ENCODE measurements at places on chromosomes 12 and 14.

DNA sequence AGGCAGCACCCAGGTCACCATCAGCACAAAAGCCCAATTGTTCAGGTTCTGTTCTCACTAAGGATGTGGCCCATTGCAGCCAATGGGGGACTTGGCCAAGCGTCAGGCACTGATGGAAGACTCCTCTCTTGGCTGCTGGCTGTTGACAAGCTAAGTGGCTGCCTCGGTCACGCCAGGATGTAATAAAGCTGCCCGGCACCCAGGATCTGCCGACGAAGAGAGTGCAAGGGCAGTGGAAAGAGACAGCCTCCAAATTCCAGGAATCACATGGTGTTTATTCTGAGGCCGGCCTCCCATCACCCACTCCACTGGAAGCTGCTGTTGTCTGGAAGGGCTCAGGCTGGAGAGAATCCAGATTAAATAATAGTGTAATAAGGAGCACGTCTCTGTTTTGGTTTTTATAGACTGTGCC, 451.8 kb upstream of the TBX3 start:
- no peak for DNase-seq

DNA sequence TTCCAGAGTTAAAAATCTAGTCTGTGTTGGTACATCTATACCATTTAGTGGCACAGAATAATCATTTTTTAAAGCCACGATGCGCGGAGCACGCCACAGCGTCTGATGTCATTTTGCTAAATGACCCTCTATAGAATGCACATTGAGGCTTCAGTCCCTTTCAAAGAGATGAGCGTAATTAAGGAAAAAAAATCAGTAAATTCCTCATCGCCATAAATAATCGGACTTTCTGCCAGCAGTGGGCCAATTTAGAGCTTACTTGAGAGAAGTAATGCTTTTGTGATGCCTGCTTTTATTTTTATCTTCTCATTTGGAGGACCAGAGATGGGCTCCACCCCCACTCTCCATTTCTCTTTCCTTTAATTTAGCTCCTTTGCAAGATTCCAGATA, 4.0 kb downstream of the ASCL1 start:
- DNase-seq, result no peak

DNA sequence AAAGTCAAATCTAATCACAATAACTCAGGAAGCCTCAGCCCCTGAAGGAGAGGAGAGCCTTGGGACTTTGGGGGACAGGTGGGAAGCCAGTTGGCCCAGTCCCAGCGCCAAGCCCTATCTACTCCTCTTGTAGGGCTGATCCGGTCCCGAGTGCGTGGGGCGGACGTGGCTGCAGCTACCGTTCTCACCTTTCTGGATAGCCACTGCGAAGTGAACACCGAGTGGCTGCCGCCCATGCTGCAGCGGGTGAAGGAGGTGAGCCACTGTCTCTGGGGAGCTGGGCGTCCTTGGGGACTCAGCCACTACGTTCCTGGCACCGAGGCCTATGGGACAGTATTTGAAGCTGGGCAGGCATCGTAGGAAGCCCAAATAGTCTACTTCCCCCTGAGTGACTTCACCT, 68.4 kb downstream of the GALNT16 start:
- DNase-seq, result no peak

DNA sequence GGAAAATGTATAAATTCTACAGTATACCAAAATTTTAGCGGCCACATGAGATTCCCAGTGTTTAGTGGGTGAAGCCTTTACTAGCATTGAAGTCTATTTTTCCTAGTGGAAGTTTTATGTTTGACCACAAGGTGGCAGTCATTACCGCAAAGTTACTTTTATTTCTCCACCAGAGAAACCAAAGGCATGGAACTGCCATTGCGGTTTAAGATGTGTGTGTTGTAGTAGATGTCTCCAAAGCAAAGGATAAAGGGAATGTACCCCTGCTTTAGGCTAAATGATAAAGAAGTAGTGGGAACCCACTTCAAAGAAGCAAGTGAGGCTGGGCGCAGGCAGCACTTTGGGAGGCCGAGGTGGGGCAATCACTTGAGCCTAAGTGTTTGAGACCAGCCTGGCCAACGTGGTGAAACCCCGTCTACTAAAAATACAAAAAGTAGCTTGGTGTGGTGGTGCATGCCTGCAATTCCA, 140.5 kb downstream of the PRKCH start:
- no peak for DNase-seq

GRCh38 chr12:8950702-8951478, 1.4 kb upstream of the M6PR start:
- DNase-seq, result no peak

GRCh38 chr14:92635031-92635430, 113.4 kb downstream of the LGMN start:
- DNase-seq, result no peak

- no peak for DNase-seq
Observed at GRCh38 chr14:26339381-26339780, 258.5 kb downstream of the NOVA1 start.

DNA sequence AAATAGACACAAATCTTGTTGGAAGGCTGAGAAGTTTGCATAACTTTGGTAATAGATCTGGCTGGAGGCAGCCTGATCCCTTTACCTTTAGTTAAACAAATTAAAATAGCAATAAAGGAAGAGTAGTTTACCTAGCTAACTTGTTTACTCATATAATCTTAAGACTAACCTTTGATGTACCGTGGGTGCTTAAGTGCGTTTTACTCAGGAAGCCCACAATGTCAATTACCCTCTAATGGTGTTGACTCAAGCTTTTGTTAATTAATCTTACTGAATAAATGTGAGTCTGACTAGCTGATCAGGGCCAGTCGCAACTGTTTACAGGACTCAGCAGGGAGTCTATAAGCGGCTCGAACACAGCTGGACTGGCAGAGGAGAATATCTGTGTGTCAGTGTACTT, 51.5 kb downstream of the FAR2 start:
- no peak for DNase-seq

- DNase-seq, result no peak
Observed at GRCh38 chr14:97280526-97280925, 483.3 kb downstream of the VRK1 start.

- no peak for DNase-seq
Observed at GRCh38 chr12:97075934-97076630, 169.0 kb downstream of the NEDD1 start.

DNA sequence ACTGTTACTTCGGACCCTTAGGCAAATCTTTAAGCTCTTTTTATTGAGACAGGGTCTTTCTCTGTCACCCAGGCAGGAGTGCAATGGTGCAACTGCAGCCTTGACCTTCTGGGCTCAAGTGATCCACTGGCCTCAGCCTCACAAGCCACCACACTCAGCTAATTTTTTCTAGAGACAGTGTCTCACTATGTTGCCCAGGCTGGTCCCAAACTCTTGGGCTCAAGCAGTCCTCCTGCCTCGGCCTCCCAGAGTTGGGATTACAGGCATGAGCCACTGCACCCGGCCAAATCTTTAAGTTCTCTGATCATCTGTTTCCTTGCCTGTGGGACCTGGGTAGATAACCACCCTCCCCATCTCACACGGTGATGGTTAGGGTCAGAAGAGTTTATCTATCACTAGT, 2.3 kb upstream of the GPX2 start:
- DNase-seq, result no peak

DNA sequence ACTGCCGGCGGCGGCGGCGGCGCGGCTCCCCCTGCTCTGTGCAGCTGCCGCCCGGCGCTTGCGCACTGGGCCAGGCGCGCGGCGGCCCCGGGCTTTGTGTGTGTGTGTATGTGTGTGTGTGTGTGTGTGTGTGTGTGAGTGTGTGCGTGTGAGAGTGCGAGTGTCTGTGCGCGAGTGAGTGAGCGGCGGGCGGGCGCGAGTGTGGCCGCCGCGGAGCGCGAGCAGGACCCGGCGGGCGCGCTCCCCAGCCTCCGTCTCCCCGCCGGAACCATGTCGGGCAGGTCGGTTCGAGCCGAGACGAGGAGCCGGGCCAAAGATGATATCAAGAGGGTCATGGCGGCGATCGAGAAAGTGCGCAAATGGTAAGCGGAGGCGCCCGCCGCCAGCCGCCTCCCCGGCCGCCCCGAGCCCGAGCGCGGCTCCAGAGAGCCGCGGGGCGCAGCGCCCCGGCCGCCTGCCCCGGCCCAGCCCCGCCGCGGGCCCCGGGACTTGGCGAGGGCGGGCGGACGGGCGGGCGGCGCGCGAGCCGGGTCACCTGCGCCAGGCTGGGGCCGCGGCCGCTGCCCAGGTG, at the start of gene BCL7A:
Gene BCL7A, plus strand, starts transcription at position 63 of the 571 bp plus-strand sequence. Its CDS starts 208 bp downstream, at position 271.
- DNase-seq, result peak; percentile 31

DNA sequence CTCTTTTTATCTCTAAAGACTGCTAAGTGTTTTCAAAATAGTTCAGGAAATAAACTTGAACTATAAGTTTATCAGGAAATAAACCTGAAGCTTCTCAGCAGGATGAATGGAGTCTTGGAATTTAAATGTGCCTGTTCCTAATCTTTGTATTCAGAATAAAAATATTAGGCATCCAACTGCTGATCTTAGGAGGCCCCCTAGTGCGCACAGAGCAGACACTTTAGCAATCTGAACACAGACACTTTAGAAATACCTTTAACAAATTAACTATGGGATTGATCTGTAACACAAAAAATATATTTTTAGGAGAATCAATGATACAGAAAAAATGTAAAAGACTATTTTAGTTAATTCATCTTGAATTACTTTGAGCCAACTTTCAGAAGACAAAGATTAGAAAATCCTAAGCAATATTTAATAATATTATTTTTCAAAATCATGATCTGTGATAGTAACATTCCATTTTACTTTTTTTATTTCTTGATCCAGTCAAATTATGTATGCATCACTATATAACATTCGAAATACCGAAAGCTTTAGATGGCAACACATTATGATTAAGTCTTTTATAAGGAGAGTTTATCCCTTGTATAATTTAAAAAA, 80.9 kb downstream of the SLC41A2 start:
- DNase-seq, result no peak

DNA sequence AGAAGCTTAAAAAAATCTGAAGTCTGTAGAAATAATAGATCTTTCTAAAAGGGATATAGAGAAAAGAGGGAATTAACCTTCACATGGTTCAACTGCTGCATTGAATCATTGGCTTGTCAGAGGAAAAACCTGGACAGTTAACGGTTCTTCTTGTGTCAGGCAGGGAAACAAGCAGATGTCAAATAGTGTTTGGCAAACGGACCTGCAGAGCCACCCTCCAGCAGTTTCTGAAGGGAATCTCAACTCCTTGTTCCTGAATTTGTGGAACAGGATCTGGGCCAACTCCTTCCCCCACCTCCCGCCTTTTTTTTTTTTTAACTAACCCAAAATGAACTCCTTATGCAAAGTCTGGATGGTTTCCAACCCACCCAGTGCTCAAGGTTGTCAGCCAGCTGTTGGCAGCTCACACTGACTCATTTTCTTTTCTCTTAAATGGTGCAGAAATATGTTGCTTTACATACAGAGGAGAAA, 187.3 kb downstream of the CAND1 start:
- peak; percentile 85 for DNase-seq

DNA sequence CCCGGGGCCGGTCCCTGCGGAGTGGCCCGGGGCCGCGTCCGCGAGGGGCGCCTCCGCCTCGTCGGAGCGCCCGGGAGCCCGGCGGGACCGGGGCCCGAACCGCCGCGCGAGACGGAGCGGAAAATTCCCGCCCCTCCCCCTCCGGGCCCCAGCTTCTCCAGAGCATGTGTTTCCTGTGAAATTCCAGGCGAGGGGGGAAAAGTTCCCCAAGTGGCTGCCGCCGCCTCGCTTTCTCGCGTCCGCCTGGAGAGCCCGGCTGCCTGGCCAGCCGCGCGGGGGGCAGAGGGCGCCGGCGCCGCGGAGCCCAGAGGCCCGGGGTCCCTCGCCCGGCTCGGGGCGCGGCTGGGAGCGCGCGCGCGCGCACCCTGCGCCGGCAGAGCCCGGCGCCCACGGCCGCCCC, 904 bp downstream of the CACNA1C start:
- DNase-seq, result no peak

DNA sequence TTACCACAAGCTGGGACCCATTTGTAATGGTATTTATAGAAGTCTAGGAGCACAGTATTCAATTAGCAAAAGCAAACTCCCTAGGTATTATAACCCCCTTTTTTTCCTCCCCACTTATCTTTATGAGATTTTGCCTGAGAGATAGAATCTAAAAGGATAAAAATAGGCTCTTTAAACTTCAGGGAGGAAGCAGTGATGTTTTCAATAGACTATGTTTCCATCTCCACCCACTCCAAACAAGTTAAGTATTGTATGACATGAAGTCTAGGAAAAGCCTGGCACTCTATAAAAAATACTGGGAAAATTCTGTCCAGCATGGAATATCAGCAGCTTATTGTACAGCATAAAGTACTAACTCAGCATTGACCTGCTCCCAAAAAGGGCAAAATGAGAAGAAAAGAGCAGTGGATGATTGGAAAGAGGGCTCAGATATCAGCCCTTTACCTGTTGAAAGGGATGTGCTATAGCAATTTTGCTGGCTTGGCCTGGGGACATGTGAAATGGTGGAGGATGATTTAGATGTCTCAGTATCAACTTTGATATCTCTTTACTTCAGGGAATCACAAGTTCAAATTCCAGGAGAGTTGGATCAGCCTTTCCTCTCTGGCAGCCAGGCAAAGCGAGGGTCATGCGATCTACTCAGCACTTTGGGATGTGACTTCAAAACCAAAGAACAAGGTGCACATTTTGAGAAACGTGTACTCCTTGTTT, 72.4 kb downstream of the IGF1 start:
- DNase-seq, result no peak

DNA sequence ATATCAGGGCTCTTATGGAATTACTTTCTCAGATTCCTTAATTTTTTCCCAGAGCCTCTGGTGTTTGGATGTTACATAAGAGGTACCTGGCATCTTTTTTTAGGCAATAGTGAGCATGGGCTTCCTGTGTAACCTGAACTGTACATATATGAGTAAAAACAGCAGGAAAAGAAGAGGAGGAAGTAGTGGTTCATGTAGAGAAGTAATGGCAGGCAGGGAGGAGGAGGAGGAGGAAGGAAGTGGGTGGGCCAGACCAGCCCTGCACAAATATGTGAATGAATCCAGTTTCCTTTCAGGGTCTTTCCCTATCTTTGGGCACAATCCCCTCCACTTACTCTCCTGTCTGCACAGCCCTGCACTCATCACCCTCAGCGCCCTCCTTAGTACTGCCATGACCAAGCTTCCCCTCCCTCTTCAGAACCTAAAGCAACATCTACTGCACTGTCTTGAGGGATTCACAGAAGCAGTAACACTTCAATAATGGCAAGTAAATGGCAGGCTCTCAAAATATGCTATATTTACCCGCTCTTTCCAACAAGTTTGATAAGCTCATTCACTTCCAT, 40.9 kb upstream of the GSG1 start:
- no peak for DNase-seq

GRCh38 chr12:115638733-115639647, 638.5 kb downstream of the MED13L start:
- no peak for DNase-seq
